ENCODE measurements at places on chromosomes 16 and 17.

DNA sequence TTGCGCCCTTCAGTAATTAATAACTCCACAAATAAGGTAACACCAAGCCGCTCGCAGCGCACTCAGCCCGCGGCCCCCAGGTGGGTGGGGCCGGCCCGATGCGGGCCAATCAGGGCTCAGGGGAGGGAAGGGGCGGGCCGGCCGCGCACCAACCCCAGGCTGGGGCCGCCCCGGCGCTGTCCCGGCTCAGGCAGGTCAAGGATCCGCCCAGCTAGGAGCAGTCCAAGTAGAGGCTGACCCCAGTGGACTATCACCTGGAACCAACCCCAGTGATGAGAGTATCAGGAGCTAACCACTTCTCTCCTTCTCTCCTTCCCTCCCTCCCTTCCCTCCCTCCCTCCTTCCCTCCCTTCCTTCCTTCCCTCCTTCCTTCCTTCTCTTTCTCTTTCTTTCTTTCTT is 110.8 kb downstream of the C16orf78 start:
- no peak for DNase-seq

GRCh38 chr16:35365675-35366074 is 1906.3 kb downstream of the TP53TG3F start:
- DNase-seq: no peak

DNA sequence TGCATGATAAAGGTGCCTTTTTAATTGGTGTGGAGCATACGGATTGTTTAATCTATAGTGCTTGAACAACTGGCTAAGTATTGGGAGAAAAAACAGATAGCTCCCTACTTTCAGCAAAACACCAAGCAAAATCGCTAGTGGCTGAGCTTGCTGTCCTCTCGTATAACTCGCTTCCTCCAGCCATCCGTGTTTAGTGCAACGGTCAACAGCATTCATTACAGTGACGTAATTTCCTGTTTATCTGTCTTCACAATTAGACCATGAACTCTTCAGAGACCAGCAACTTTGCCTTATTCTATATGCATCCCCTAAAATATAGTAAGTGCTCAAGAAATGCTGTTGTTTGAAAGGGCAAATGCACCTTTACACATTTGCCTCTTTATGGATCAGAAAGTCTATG is 511.9 kb downstream of the HAPSTR1 start:
- DNase-seq: no peak

GRCh38 chr16:89556750-89557689 is 3.5 kb upstream of the RPL13 start:
- peak; percentile 76 for DNase-seq

DNA sequence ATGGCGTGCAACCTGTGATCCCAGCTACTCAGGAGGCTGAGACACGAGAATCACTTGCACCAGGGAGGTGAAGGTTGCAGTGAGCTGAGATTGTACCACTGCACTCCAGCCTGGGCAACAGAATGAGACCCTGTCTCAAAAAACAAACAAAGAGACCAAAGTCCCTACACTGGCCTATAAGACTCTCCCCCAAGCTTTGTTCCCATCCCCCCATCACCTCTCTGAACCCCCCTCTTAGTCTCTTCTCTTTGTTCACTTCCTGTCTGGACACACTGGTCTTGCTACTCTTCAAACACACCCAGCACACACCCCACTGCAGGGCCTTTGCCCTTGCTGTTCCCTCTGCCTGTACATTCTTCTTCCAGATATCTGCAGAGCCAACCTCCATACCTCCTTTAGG is 7.8 kb upstream of the SCNN1B start:
- DNase-seq: no peak

DNA sequence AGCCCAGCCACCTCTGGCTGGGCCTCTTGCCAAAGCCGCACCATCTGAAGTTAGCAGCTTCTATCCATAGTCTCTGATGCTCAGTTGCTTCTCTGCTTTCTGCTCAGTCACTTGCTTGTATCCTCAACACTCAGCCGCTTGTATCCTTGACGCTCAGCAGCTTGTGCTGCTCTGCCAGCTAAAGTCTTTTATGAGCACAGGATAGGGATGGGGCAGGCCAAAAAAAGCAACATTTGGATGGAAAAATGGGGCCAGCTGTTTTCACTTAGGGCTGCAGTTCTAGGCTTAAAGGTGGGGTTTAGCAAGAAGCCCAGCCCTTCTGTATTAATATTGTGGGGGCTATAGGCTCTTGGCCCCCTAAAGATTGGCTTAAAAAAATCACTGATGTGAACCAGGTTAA is 739.4 kb downstream of the CDH8 start:
- DNase-seq: no peak

DNA sequence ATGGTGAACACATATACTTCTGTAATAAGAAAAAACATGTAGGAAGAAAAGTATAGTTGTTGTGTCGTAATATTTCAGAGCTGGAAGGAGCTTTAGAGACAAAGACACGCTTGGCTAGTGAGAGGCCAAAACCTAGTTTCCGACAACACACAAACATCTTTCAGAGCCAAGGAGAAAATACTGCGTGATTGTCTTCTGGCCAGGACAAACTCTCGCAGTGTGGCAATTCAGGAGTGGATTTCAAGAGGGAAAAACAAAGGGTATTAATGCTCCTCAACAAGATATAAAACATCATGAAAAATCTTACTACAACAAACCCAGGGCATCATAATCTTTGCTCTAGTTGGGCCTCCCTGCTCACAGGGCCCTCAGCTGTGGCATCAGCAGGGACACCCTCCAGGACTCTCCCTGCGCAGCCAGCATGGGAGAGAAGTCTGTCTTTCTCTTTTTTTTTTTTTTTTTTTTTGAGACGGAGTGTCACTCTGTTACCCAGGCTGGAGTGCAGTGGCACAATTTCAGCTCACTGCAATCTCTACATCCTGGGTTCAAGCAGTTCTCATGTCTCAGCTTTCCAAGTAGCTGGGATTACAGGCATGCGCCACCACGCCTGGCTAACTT is 66.4 kb downstream of the CYB5B start:
- no peak for DNase-seq

DNA sequence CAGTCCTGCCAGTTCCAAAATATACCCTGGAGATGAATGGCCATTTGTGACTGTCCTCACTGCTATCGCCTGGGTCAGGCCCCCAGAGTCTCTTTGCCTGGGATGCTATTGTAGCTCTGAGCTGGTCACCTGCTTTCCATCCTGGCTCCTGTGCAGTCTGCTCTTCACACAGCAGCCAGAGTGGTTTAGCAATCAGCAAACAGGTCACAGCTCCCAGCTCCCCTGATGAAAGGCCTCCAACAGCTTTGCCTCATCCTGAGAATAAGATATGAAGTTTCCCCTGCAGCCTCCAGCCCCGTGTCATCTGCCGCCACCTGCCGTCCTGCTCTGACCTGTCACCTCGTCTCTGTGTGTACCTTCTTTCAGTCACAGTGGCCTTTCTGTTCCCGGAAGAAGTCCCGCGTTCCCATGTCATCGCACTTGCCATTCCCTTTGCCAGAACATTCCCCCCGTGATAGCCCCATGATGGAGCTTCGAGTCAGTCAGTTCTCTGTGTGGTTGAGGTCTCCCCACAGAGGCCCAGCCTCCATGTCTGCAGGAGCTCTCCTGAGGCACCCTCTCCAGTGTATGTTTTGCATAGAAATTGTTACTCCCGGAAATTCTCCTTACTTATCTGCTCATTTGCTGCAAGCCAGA is 281.5 kb downstream of the SNX29 start:
- no peak for DNase-seq

GRCh38 chr17:47212458-47212857 is 3.3 kb downstream of the MYL4 start:
- DNase-seq: no peak

GRCh38 chr16:4489030-4489429 is 12.8 kb downstream of the HMOX2 start:
- no peak for DNase-seq

DNA sequence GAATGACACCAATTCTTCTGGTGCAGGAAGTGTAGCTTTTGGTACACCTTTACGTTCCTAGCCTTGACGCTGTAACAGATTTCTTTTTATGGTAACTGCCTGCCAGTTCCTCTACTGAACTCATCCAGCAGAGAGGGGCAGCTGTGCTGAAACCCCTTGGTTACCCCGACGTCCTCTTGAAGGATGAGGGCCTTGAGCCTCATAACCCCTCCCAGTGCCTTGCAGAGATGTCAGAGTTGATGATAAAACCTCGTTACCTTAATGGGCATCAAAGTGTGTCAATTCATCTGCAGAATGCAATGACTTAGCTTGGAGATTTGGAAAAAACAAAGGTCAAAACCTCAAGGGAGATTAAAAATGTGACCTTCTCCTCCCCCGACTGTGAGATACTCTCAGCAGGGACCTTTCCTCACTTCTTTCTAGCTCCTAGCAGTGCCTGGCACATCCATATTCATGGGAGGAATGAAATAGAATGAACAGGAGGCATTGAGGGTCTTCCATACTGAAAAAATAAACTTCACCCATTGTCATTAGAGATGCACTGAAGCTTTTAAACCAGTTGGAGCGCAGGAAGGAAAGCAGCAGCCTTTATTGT is 69.2 kb downstream of the SDR42E1 start:
- no peak for DNase-seq

DNA sequence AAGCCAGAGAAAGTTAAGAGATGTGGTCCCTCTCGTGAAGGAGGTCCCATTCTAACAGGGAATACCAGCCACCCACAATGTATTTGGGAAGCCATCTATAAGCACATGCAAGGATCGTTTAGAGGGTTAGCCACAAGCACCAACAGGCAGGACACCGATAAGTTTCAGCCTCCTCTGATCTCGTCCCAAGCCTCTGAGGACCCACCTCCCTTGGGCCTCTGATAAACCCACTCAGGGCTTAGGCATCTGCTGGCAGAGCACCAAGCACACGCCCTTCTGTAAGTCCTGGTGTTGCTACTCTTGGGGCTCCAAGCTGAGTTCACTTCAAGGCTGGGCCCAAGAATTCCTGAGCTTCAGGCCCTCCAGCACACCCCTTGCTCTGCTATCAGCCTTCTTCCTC is 5.4 kb upstream of the PNPO start:
- no peak for DNase-seq

GRCh38 chr16:56944954-56945839 is 13.3 kb downstream of the HERPUD1 start:
- DNase-seq: no peak

DNA sequence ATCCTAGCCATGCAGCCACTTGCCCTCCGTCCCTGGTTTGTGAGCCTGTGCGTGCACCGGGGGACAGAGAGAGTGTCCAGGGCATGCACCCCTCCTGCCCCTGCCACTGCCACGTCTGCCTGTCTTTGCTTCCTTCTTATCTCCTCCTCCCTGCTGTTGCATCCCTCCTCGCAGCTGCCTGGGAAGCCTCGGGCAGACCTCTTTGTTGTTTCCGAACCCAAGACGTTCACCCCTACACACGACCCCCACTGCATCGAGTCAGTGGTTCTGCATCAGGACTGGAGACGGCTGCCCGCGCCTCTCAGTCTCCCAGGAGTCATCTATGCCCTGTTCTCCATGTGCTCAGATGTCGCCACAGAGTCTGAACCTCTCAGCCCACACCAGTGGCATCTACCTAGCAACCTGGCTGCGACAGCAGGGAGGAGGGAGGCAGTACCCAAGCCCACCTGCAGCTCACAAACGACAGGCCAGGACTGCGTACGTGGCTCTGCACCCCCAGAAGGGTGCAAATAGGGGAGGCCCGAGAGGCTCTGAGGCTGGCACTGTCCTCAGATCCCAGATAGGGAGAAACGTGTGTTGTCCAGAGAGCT is 5.2 kb downstream of the TIMP2 start:
- no peak for DNase-seq

- DNase-seq: no peak
Measured at GRCh38 chr17:33905338-33905800, 349.7 kb upstream of the CCL2 start.

DNA sequence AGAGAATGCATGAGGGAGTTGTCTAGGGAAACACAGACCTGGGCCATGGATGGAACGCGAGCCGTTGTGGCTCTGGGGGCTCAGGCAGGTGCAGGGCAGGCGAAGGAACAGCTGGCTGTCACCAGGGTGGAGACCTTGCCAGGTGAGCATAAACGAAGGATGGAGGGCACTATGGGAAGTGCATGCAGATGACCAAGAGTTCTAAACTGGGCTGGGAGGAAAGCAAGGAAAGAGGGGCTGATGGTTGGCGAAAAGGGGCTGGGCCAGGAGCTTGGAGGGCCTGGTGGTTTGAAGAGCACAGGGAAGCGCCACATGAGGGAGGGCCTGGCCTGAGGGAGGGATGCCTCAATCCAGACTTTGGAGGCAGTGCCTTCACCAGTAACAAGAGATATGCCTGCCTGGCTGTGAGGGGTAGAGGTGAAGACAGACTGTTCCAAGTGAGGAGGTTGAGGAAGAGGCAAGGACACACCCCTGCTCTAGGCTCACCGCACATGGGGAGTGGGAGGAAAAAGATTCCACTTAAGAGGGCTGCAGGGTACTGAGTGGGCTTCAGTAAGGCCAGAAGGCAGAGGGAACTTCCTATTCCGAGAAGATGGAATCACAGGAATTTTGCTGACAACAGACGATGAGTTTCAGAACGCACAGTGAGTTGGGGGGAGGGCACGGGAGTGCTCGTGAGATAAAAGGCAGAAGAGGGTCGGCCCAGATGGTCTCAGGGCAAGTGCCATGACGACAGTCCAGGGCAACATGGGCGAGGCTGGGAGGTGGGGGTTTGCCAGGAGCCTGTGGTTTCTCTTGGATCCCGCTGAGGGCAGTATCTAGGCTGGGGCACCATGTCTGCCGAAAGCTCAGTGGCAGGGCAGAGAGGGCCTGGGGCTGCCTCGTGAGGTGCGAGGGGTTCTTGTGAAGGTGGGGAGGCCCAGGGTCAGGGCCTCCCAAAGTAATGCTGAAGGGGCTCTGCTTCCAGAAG is 20.6 kb downstream of the B9D1 start:
- DNase-seq: no peak

- DNase-seq: peak; percentile 29
Measured at GRCh38 chr16:50666658-50667496, 14.2 kb downstream of the SNX20 start.

DNA sequence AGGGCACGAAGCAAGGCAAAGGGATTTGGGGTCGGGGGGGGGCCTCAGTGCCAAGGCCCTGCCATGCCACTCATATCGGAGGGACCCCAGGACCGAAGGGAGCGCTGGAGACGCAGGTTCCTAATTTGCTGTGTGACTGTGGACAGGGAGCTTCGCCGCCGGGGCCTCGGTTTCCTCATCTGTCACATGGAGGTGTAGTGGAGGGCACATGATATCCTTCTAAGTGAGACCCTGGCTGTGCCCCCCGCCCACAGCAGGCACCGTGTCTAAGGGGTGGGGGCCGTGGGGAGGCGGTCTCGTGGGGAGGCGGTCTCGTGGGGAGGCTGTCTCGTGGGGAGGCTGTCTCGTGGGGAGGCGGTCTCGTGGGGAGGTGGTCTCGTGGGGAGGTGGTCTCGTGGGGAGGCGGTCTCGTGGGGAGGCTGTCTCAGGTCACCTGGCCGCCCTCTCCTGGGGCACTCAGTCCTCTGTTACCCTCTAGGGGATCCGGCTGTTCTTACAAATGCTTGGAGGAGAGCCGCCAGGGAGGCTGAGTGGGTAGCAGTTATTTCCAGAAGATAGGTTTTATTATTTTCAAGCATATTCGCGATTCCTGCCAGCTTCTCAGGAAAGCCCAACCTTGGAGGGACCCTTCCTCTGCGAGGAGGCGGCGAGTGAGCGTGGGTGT is 205.0 kb downstream of the NTN1 start:
- DNase-seq: no peak

- no peak for DNase-seq
Measured at GRCh38 chr16:55513616-55514015, 4.7 kb downstream of the LPCAT2 start.

All from activated gamma-delta T cell treated with anti-CD3 and anti-CD28 coated beads, Interleukin-2, amount 50 U/mL, for 16 hours (primary cell).